ENCODE measurements at places on chromosomes 12 and 14. TPM values are rescaled to one million over a fixed set of nuclear protein-coding genes. Genes with fewer than 3 reads are reported as not detected.

DNA sequence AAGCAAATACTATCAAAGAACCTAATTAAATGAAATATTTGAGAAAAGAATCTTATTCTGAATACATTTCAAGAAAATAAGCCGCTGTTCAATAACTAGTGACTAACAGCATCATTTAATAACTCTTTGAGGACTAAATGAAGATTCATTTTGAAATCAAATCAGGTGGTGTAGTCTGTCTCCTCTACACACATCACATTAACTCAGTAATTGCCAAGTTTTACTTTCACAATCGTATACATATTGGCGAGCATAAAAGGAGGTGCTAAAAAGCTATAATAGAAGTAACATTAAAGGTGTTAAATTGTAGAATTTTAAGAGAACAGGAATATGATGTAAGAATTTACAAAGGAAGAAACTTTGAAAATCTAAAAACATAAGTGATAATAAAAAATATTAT, 185.1 kb downstream of the MDGA2 start:
- DNase-seq: no peak
- H3K4me1 ChIP-seq: no peaks in the 10 kb centered on the region
- H3K27ac ChIP-seq: no peak overlapping the region
- no peak overlapping the region for H3K4me3 ChIP-seq

GRCh38 chr12:65155784-65156183, 13.6 kb upstream of the LEMD3 start:
- H3K27ac ChIP-seq: no peak overlapping the region
- H3K27me3 ChIP-seq: no peaks in the 10 kb centered on the region
- no peak overlapping the region for H3K4me3 ChIP-seq
- no peaks in the 10 kb centered on the region for H3K4me1 ChIP-seq
- no peak for DNase-seq

DNA sequence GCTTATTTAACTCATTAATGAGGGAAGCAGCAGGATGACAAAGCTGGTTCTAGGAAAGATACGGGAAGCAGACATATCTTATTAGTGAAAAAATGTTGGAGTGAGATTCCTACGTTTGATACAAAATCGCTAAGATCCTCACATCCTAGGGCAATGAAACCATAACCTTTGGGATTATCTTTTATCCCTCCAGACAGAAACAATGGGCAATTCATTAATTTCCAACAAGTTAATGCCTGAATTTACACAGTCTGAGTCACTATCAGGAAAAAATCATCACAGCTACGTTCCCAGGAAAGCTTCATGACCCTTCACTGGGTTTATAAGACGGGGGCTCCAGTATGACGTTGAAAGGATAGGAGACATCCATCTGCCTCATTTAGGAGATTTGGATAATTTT, 45.0 kb downstream of the SLC24A4 start:
- no peak overlapping the region for H3K4me3 ChIP-seq
- no peaks in the 10 kb centered on the region for H3K27me3 ChIP-seq
- no peak for DNase-seq
- H3K27ac ChIP-seq: no peak overlapping the region

The FSCB gene
- total RNA-seq: 1.2 TPM

All from thoracic aorta (tissue), 2 donors.